NCI-H69 (cell line): ENCODE measurements at places on chromosomes 6 and 20.

- no peak for DNase-seq
Observed at GRCh38 chr20:11790046-11790445, 127.6 kb upstream of the BTBD3 start.

GRCh38 chr20:1467355-1468116 is 887 bp upstream of the NSFL1C start:
- DNase-seq = peak; percentile 62

GRCh38 chr6:154814063-154814462 is 80.8 kb downstream of the SCAF8 start:
- DNase-seq = no peak

DNA sequence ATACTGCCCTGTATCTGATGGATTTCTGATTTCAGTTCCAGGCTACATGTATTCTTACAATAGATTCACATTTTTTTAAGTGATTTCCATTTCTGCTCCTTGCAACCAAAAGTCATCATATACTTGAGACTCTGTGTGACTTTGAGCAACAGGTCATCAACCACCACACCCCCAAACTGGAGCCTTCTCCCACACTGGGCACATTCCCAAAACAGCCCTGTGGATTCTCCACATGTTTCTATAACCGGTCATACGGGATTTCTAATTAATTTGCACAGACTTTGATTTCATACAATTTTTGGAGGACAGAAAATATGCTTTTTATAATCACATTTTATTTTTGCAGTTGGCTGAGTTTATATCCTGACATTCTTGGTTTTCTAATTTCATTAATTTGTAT is 317.2 kb upstream of the ID4 start:
- DNase-seq = no peak

GRCh38 chr6:37409501-37409900 is 23.5 kb upstream of the CMTR1 start:
- DNase-seq = no peak

GRCh38 chr20:43911066-43911465 is 3.6 kb upstream of the TOX2 start:
- no peak for DNase-seq

DNA sequence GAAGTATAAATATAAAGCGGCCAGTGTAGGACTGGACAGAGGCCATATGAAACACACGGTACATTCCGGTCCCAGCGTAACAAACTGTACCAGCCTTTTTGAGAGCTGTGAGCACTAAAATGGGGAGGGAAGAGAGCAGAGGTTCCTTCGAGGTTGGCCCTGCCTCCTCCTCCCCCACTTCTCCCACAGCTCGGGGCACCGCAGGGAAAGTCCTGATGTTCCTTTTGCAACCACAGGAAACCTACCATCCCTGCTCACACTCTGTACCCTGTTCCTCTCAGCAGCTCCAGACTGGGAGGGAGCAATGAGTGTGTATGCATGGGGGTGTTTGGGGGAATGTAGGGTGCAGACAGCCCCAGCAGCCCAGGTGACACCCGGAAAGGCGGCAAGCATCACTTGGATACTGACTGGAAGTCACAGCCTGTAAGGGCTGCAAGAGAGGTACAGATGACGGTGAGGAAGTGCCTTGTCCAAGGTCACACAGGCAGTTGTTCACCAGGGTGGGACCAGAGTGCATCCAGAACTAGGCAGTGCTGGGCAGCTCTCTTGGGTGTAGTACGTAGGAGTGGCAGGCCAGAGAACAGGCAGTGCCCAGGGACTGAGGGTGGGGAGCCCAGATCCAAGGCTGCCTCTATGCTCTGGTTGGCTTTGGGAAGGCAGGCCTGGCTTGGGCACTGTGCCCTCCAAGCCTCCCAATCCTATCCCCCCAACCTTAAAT is 11.0 kb upstream of the ARMC12 start:
- no peak for DNase-seq

DNA sequence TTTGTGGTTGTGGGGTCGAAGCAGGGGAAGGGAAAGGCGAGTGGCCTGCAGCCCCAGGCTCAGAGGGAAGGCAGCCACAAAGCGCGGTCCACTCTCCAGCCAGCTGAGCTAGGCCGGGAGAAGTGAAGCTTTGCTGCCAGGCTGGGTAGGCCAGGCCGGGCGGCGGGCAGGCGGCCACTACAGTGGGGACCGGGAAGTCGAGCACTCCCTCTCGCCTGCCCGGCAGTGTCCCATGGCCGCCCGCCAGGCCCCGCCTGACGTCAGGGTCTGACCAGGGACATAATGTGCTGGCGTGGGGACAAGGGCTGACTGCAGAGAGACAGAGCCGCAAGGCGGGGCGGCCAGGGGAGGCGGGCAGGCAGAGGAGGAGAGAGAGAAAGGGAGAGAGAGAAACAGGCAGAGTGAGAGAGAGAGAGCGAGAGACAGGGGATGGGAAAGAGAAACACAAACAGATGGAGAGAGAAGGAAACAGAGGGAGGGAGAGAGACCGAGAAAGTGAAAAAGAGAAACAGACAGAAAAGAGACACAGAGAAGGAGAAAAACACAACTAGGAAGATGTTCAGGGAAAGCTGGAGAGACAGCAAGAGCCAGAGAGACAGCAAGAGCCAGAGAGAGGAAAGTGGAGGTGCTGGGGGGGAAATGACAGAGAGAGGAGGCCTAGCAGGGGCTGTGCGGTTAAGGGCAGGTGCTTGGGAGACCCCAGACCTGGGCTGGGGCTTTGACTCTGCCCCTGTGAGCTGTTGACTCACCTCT is 94.5 kb upstream of the PTPN1 start:
- DNase-seq = no peak

DNA sequence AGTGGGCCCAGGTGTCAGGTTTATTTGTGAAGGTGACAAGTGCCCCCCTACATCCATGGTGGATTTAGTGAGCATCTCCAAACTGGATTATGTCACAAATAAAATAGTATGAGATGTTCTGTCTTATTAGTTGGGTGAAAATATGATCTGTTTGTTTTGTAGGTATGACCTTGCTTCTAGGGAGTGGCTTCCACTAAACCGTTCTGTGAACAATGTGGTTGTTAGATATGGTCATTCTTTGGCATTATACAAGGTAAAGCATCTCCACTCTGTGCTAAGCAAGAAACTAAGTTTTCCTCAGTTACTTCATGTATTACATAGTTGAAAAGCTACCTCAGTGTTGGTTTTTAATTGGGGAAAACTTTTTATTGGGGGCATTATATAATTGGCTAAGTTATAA is 88.4 kb downstream of the ATRN start:
- DNase-seq = no peak

DNA sequence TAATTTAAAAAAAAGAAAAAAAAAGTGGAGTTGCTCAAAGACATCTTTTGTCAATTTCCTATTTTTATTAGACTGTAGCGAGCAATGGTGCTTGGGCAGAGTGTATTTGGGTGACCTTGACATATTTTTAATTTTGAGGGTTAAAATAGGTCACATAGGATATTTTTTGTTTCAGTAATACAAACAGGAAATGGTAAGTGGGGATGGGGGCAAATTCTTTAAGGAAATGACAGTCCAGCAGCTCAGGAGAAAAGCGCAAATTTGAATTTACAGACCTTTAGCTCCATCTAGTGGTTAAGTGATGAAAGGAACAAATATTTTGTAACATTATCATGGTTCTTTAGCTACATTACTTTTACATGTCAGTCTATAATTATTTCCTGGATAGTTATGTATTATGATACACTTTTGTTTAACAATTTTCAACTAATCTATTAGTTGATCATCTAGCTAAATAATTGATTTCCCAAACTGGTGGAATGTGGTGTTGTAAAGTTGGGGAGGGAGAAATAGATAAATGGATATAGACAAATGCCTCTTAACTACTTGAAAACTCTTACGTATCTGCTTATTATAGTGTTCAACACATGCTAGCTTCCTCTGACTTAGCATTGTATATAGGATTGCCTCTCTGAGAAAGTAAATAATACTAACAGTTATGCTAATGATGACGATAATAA is 10.0 kb downstream of the CITED2 start:
- peak; percentile 85 for DNase-seq

GRCh38 chr20:44068316-44069201 is 118.4 kb downstream of the JPH2 start:
- DNase-seq = no peak

- no peak for DNase-seq
Observed at GRCh38 chr6:77455271-77455670, 8.0 kb downstream of the HTR1B start.

GRCh38 chr6:159422041-159422984 is 253.1 kb downstream of the FNDC1 start:
- no peak for DNase-seq

- no peak for DNase-seq
Observed at GRCh38 chr20:58550275-58551059, 35.3 kb upstream of the APCDD1L start.

DNA sequence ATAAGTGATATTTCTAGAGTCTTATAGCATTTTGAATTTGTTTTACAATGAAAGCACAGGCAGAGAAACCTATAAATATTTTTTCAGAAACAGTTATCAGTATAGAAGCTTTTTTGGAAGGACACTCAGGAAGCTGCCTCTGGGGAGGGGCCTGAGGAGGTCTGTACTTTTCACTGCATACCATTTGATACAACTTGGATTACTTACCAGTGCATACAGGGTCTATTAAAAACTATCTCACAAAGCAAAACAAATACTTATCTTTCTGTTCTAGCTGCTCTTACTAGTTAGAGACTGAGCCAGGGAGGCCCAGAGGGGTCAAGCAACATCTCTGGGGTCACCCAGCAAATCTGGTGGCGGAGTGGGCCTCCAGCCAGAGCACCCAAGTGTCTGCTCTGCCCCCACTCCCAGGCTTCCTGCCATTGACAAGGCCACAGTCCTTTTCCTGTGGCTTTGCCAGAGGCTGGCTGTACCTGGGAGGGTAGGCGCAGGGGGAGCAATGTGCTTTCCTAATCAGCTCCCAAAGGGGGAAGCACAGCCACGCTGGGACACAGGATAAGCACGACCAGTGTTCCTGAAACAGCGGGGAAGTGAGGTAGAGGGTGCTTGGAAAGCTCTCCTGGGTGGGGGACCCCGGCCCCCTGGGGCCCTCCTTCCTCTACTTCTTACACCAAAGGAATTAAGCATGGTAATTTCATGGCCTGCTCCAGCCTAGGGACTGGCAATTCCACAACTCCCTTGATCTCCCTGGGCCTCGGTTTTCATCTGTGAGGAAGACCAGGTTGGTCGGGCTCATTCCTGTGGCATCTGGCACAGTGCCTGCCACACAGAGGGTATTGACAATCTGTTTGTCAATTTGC is 7.8 kb downstream of the TCF15 start:
- DNase-seq = no peak

GRCh38 chr6:38302081-38302480 is 337.6 kb downstream of the BTBD9 start:
- DNase-seq = no peak

- peak; percentile 36 for DNase-seq
Observed at GRCh38 chr6:66926060-66926459, 1219.0 kb upstream of the EYS start.

DNA sequence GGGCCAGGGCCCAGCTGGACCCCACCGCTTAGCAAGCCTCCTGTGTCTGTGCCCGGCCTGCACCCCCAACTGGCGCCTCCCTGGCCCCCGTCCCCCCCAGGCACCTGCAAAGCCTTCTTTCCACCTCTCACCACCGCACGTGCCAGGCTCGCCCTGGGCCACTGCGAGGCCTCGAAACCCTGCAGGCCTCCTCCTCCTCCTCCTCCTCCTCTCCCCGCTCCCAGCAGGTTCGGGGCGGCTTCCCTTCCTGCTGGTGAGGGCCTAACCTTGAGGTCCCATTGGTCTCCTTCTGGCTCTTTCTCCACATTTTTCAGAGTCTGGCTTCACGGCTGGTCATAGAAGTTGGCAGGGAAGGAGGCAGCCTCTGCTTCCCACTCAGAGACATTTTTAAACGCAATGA is 76.8 kb upstream of the GATA5 start:
- DNase-seq = no peak

DNA sequence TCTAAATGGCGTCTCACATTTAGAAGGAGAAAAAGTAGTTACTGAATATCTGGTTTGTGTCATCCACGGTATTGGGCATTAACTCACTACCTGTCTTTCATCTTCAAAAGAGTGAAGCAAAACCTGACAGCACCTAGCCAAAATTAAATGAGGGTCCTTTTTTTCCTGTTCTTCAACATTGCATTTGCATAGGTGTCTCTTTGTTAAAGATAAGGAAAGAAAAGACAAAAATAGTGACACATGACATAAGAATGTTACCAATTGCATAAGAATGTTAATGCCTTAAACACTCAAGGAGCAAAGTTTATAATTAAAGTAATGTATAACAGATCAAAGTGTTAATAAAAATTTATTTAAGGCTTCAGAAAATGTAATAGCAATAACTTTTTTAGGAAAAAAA is 61.4 kb upstream of the MANEA start:
- no peak for DNase-seq

- DNase-seq = no peak
Observed at GRCh38 chr6:118830691-118831090, 63.3 kb upstream of the ASF1A start.

- peak; percentile 83 for DNase-seq
Observed at GRCh38 chr20:51077686-51078060, 54.8 kb upstream of the KCNG1 start.

- no peak for DNase-seq
Observed at GRCh38 chr20:44888226-44889103, 3.0 kb downstream of the YWHAB start.

- DNase-seq = peak; percentile 10
Observed at GRCh38 chr20:50317609-50318008, 127.0 kb downstream of the CEBPB start.

DNA sequence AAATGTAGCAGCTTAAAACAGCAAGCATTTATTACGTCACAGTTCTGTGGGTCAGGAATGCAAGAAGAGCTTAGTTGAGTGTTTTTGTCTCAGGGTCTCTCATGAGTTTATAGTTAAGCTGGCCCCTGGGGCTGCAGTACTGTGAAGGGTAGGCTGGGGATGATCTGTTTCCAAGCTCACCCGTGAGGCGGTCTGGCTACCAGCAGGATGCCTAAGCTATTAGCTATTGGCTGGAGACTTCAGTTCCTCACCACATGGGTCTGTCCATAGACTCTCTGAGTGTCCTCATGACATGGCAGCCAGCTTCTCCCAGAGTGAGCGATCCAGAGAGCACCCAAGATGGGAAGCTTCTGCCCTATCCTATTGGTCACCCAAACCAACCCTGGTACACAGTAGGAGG is 12.8 kb upstream of the BICRAL start:
- DNase-seq = no peak

DNA sequence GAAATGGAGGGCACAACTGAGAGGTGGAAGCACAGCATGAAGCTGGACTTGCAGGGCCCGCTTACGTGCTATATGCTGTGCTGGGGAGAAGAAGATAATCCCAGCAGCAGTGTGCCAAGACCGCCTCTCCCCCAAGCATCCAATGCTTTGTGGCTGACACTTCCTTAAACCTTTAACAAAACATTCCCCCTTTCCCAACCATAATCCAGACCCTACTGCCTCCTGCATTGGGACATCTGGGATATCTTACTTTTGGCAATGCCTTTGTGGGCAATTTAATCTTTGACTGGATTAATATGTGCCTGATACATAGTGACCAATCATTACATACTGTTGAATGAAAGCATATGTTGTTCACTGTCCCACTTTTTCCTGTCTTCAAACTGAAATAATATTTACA is 3.1 kb upstream of the TENT5A start:
- DNase-seq = no peak
